Sigmoid colon (tissue), 7 donors: ENCODE measurements at places on chromosomes 1 and 21. TPM values are rescaled to one million over a fixed set of nuclear protein-coding genes. Genes with fewer than 3 reads are reported as not detected.

The KPRP gene
- total RNA-seq, result not detected

DNA sequence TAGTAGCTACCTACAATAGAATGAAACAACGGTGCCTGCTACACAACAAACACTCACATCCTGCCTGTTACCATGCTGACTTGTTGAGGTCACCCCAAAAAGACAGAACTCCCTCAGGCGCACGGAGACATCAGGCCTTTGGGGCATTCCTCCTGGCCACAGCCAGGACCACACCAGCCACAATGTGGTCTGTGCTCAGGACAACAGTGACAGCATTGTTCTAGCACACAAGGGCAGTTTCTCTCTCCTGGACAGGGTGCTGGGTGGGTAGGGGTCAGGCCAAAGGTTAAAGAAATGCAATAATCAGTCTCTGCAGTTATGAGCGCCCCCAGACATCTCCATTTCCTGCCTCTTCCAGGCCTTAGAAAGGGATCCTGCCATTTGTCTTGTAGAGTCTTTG lies 39.5 kb downstream of the CTNNBIP1 start:
- peaks cover 15% of the 10 kb centered on the region for H3K4me1 ChIP-seq
- no peak overlapping the region for H3K27ac ChIP-seq
- no peaks in the 10 kb centered on the region for H3K36me3 ChIP-seq

- no peaks in the 10 kb centered on the region for H3K36me3 ChIP-seq
- H3K4me1 ChIP-seq, result peaks cover 27% of the 10 kb centered on the region
Observed at GRCh38 chr21:36694031-36694515, 4.8 kb upstream of the SIM2 start.

- H3K27ac ChIP-seq, result no peak overlapping the region
- H3K4me1 ChIP-seq, result no peaks in the 10 kb centered on the region
- DNase-seq, result no peak
Observed at GRCh38 chr1:209404577-209404976, 178.9 kb upstream of the CAMK1G start.

The S100A7 gene
- not detected for total RNA-seq

DNA sequence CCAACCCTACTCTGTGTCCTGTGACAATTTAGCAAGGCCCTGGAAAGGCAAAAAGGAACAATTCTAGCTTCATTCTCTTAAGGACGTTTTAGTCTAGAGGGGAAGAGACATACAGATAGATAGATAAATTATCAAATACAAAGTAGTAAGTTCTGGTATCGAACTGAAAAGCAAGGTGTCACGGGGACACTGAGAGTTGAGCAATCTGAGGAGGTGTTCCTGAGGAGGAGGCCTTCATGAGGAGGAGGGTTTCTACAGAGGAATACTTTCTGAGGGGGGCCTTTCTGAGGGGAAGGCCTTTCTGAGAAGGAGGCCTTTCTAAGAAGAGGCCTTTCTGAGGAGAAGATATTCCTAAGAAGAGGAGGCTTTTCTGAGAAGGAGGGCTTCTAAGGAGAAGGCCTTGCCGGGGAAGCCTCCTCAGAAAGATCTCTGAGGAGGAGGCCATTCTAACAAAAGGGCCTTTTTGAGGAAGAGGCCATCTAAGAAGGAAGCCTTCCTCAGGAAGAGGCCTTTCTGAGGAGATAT lies 155.9 kb upstream of the COA6 start:
- no peak overlapping the region for H3K27ac ChIP-seq
- peaks cover 10% of the 10 kb centered on the region for H3K27me3 ChIP-seq
- peaks cover 7% of the 10 kb centered on the region for H3K4me1 ChIP-seq

The TMEM39B gene
- total RNA-seq, result 6.7 TPM

GRCh38 chr1:41681331-41682098 lies 197.0 kb upstream of the EDN2 start:
- H3K36me3 ChIP-seq, result no peaks in the 10 kb centered on the region
- H3K27ac ChIP-seq, result no peak overlapping the region
- no peak for DNase-seq
- H3K4me1 ChIP-seq, result no peaks in the 10 kb centered on the region
- H3K27me3 ChIP-seq, result no peaks in the 10 kb centered on the region

The FCN3 gene
- total RNA-seq, result 2.5 TPM

GRCh38 chr1:53078333-53079101 lies 16.5 kb downstream of the PODN start:
- no peak overlapping the region for H3K27ac ChIP-seq
- H3K27me3 ChIP-seq, result no peaks in the 10 kb centered on the region
- no peak overlapping the region for H3K4me3 ChIP-seq

The BCAR3 gene
- 22.1 TPM for total RNA-seq

DNA sequence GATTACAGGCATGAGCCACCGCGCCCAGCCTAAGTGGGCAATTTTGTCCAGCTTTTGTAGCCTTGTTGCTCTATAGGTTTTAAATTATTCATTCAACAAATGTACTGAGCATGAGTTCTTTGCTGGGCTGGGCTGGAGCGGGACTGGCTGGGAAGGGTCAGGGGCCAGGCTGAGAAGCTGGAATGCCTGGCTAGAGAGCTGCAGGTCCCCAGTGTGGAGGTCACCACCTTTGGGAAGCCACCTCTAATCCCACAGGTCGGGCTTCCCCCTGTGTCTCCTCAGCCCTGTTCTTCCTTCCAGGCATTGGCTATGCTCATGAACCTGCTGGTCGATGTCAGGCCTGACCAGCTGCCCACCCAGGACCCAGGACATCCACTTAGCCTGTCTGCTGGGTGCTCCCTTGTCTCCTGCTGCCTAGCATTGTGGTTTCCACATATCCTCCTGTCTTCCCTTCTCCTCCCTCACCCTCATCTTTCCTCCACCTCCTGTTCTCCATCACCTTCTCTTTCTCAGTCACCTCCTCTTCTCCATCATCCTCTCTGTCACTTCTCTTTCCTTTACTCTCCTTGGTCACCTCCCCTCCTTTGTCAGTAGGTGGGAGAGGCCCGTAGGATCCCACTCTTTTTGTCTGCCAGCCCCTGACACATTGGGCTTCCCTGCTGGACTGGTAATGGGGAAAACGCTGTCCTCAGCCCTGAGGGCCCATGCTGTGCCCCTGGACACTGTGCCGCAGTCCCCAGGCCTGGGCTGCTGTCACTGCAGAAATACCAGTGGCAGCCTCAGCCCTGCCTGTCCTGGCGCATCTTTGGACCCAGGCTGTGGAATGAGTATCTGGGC lies 23.8 kb downstream of the SERINC2 start:
- H3K4me1 ChIP-seq, result no peaks in the 10 kb centered on the region
- no peaks in the 10 kb centered on the region for H3K36me3 ChIP-seq
- no peak overlapping the region for H3K4me3 ChIP-seq
- no peak overlapping the region for H3K27ac ChIP-seq
- H3K27me3 ChIP-seq, result no peaks in the 10 kb centered on the region

DNA sequence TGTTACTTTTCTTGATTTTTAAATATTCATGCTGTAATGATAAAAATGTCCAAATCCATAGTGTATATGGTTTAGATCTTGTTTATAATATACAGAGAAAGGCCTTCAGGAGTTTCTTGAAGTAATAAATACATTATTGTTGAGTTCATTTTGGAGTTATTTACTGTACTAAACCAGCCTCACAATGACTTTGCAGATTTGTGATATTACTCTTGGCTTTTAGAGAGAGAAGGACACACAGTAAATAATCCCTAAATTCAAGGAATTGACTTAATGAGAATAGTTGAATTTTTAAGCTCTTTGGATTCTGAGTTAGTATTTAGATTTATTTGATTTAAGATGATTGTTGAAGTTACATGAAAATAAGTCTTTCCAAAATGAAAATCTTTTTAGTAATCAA lies 38.9 kb downstream of the RABGAP1L start:
- no peaks in the 10 kb centered on the region for H3K27me3 ChIP-seq
- no peaks in the 10 kb centered on the region for H3K36me3 ChIP-seq
- H3K27ac ChIP-seq, result no peak overlapping the region
- no peak overlapping the region for H3K4me3 ChIP-seq

GRCh38 chr1:221961532-221962292 lies 219.8 kb upstream of the DUSP10 start:
- H3K27me3 ChIP-seq, result no peaks in the 10 kb centered on the region
- H3K4me3 ChIP-seq, result no peak overlapping the region
- no peaks in the 10 kb centered on the region for H3K36me3 ChIP-seq
- no peak for DNase-seq

DNA sequence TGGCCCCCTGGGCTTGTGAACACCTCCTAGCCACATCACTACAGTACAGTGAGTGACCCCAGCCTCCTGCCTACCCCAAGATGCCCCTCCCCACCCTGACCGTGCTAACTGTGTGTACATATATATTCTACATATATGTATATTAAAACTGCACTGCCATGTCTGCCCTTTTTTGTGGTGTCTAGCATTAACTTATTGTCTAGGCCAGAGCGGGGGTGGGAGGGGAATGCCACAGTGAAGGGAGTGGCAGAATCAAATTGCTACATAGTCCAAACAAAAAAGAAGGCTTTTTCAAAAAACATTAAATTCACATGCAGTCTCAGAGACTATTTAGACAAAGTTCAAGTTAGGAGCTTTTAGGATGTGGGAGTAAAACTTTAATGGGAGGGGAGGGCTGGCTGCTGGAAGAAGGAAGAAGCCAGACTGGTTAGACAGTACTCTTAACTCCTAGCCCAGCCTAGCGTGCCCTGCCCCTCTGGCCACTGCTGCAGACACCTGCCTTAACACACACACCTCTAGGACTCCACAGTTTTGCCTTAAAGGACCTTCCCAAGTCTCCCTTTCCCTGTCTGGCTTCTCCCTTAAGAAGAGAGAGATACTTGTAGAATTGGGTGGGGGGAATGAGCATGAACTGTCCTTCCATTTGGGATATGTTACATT lies 9.4 kb downstream of the PEA15 start:
- H3K27me3 ChIP-seq, result no peaks in the 10 kb centered on the region
- no peak for DNase-seq
- peaks cover 44% of the 10 kb centered on the region for H3K36me3 ChIP-seq
- H3K27ac ChIP-seq, result no peak overlapping the region
- no peak overlapping the region for H3K4me3 ChIP-seq

DNA sequence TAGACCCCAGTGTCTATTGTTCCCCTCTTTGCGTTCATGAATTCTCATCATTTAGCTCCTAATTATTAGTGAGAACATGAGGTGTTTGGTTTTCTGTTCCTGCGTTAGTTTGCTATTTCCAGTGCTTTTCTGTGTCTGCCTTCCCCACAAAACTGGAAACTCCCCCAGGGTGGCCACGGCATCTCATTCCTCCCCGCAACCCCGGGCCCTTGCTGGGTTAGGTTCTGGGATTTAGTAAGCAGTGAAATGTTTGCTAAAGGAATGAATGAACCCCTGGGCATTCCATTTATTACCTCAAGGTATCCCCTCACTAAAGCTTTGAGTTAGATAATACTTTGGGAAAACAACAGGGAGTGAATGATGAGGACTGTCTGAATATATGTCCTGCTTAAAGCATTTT lies 142.9 kb downstream of the GLUL start:
- H3K4me3 ChIP-seq, result no peak overlapping the region
- no peaks in the 10 kb centered on the region for H3K36me3 ChIP-seq
- H3K27ac ChIP-seq, result no peak overlapping the region
- no peaks in the 10 kb centered on the region for H3K27me3 ChIP-seq
- DNase-seq, result no peak

- DNase-seq, result no peak
- no peak overlapping the region for H3K4me3 ChIP-seq
- H3K27ac ChIP-seq, result no peak overlapping the region
- no peaks in the 10 kb centered on the region for H3K36me3 ChIP-seq
- H3K27me3 ChIP-seq, result no peaks in the 10 kb centered on the region
- peaks cover 20% of the 10 kb centered on the region for H3K4me1 ChIP-seq
Observed at GRCh38 chr1:54975356-54976108, 4.9 kb upstream of the TMEM61 start.
